ENCODE measurements at places on chromosomes 12 and 14.
A peak's percentile ranks its signal among the peaks of the same experiment; 100 is the strongest.

DNA sequence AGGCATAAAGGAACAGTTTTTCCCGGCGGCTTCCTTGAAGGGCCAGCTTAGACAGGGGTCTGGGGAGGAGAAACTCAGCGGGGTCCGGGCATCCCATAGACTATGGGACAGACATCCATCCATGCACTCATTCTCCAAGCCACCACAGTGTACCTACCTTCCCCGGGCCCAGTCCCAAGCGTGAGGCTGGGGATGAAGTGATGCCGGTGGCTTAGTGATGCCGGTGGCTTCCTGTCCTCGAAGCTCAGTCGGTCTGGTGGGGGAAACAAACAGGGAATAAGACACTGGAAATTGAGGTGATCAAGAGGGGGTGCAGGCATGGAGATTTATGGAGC lies 421 bp downstream of the RTL1 start:
- DNase-seq = no peak

- peak; percentile 92 for DNase-seq
Measured at GRCh38 chr12:25151476-25151875, 43.5 kb downstream of the DNAI7 start.

GRCh38 chr12:132460571-132460970 lies 29.4 kb upstream of the FBRSL1 start:
- DNase-seq = no peak

GRCh38 chr12:128133321-128134073 lies 133.5 kb upstream of the TMEM132C start:
- no peak for DNase-seq

GRCh38 chr12:67077617-67078016 lies 191.5 kb upstream of the CAND1 start:
- peak; percentile 3 for DNase-seq

- DNase-seq = no peak
Measured at GRCh38 chr12:94754653-94755052, 104.3 kb upstream of the TMCC3 start.

- peak; percentile 11 for DNase-seq
Measured at GRCh38 chr12:65466911-65467310, 188.4 kb downstream of the MSRB3 start.

DNA sequence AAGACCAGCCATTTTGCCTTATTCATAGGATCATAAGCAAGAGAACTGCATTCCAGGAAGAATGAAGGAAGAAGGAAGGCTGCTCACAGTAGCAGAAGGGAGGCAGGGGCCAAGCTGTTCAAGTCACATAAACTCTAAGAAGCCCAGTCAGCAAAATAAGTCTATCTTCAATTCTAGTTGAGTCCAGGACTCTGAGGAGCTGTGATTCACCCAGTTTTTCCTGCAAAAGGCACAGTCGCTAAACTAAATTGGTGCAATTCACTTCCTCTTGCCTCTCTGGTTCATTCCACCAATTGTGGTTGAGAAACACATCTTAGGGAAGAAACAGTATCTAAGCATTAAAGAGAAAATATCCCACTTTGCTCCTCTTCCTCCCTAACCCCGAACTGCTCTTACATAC lies 9.8 kb downstream of the ZNF641 start:
- DNase-seq = no peak

- no peak for DNase-seq
Measured at GRCh38 chr14:38410442-38410841, 154.5 kb upstream of the CLEC14A start.

GRCh38 chr14:102909462-102909861 lies 13.0 kb upstream of the AMN start:
- no peak for DNase-seq

- DNase-seq = no peak
Measured at GRCh38 chr12:29726321-29726692, 57.4 kb downstream of the TMTC1 start.

- DNase-seq = peak; percentile 82
Measured at GRCh38 chr12:43742106-43742505, 16.5 kb downstream of the PUS7L start.

GRCh38 chr12:108332791-108333382 lies 6.2 kb downstream of the CMKLR1 start:
- no peak for DNase-seq

DNA sequence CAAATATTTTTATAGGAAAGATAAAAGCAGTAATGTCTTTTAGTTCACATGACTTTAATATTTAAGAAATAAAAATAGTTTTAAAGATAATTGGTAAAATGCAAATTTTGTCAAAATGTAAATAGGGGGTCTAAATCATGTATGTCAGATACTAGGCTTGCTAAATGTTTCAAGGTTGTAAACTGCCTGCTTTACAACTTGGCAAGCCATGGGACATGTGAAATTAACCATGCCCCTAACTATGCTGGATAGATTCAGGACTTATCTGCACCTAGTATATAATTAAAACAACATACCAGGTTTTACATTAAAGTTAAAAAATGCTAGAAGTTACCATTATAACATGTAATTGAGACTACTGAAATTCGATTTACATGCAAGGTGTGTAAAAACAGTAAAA lies 537.3 kb upstream of the MIS18BP1 start:
- DNase-seq = no peak

DNA sequence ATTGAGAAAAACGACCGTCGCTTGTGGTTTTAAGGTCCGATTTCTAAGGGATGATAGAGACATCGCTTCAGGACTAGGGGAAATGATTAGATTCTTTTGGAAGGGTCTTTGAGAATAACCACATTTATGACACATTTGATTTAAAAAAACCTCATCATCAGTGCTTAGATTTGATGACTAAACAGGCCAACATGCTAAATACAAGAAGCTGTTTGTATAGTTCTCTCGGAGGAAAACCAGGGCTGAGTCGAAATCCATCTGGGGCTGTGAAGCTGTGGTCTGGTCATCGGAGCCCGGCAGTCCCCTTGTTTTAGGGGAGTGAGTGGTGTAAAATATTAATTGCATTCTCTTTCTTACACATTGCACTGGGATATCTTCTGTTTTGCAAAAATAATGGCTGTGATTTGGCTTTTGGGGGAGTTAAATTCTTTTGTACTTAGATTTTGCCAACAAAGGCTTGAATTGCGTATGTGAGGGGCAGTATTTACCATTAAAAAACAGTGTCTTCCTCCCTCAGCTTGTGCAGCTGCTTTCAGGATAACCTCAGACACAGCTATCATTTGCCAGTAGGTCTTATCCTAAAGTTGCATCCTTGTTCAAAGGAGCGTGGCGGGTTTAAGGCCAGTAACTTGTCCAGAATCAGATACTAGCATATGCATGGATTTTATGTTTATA lies 550 bp downstream of the GNG2 start:
- no peak for DNase-seq

- no peak for DNase-seq
Measured at GRCh38 chr12:15731940-15732339, 57.2 kb downstream of the EPS8 start.

DNA sequence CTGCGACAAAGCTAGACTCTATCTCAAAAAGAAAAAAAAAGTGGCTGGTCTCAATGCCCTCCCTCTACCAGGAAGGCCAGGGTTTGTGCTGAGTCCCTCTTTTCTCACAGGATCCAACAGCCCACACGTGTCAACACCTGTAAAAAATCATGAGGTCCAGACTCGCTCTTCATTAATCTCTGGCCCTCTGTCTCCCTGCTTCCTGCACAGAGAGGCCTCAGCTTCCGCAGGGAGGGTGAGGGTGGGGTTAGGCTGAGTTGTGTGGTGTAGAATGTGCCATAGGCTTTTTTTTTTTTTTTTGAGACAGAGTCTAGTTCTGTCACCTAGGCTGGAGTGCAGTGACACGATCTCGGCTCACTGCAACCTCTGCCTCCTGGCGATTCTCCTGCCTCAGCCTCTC lies 6.1 kb downstream of the CFAP73 start:
- no peak for DNase-seq

DNA sequence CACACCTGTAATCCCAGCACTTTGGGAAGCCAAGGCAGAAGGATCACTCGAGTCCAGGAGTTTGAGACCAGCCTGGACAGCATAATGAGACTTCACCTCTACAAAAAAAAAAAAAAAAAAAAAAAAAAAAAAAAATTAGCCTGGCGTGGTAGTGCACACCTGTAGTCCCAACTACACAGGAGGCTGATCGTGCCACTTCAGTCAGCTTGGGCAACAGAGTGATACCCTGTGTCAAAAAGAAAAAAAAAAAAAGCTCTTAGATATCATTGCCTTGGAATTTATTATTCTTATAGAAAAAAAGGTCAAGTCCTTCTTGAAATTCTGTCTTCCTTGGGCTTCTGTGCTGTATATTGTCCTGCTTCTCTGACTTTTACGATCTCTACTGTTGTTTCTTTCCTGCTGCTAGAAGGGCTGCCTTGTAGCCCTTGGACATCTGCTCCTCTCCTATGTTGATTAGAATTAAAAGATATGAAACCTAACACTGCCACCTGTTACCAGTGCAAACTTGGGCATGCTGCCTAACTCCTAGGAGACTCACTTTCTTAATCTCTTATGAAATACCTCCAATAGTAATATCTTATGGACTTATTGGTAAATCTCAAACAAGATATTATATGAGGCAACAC lies 5.7 kb downstream of the TMEM19 start:
- no peak for DNase-seq

GRCh38 chr12:57435293-57435692 lies 709 bp downstream of the INHBC start:
- DNase-seq = no peak
